ENCODE measurements at places on chromosomes 6 and 20.

- ATAC-seq, result no peak
These were observed 721.1 kb downstream of the TENT5A start for GRCh38 chr6:81031416-81031815.

DNA sequence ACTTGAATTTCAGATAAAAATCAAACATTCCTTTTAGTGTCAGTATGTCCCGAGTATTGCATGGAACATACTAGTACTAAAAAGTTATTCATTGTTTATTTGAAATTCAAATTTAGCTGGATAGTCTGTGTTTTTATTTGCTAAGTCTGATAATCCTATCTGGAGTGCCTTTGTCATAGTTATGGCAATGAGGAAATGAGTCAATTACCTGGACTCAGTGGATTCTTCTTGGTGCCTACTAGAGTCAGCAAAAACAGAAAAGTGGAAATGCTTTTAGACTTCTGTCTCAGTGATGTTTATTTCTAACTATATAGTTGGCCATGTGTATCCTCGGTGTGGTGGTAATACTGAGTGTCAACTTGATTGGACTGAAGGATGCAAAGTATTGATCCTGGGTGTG lies 121.3 kb upstream of the EEF1E1 start:
- no peak for ATAC-seq

GRCh38 chr20:50320901-50321796 lies 130.5 kb downstream of the CEBPB start:
- peak; percentile 17 for ATAC-seq

GRCh38 chr20:9483131-9483530 lies 31.3 kb upstream of the LAMP5 start:
- no peak for ATAC-seq

DNA sequence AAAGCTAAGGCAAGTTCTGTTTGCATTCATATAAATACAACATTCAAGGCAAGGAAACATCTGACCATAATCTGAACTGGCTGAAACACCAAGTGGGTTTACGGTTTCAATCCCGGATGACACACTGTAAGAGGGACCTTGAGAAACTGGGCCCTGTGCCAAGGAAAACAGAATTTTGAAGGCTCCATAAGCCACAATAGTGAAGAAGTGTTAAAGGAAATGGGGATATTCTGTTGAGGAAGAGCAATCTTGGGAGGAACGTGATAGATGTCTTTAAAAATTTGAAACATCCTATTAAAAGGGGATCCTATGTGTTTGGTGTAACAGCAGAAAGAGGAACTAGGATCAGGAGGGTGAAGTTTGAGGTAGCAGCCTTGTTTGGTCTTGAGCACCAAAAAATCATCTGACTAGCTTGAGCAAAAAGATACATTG lies 82.4 kb upstream of the TAB2 start:
- peak; percentile 86 for ATAC-seq

GRCh38 chr6:25277857-25278256 lies 1.3 kb upstream of the CARMIL1 start:
- ATAC-seq, result no peak

DNA sequence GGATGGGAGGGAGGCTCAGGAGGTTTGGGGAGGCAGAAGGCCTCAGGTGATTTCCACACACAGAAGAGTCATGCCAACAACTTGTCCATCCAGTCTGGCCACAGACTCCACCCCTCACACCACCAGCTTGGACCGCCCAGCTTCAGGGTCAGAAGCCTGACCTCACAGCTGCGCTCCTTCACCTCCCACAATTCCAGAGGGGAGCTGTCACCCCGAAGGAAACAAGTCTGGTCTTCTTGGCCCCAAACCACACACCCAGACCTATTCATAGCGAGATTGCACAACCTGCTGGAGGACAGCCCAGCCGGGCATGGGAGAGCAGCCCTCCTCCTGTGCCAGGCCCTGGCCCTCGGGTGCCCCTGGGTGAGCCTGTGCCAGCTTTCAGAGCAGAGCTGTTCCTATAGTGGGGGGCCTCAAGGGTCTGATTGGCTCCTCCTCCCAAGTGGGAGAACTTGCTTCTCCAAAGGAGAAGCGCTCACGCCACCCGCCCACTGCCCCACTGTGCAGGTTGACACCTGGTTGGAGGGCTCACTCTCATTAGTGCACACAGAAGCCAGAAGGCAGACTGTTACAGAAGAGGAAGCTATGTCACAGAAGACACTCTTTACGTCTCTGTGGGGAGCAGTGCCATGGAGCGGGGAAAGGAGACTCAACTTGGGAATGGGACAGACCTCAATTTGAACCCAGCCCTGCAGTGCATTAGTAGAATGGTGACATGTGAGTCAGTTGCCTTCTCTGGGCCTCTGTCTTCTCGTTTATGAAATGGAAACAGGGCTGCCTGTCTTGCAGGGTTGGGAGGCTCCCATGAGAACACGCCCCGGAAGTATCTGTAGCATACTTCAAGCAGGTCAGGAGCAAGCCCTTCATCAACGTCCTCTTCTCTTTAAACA lies 128.8 kb downstream of the FOXO3 start:
- ATAC-seq, result no peak

- no peak for ATAC-seq
These were observed 5.9 kb upstream of the CST7 start for GRCh38 chr20:24943196-24943595.

Data from stimulated activated memory B cell treated with anti-CD40 and anti-IgM and Interleukin-4, amounts not matched to agents 10 μg/mL and 1 μg/mL and 100 μg/mL, for 72 hours (primary cell).